ENCODE measurements at places on chromosomes 16 and 17.

DNA sequence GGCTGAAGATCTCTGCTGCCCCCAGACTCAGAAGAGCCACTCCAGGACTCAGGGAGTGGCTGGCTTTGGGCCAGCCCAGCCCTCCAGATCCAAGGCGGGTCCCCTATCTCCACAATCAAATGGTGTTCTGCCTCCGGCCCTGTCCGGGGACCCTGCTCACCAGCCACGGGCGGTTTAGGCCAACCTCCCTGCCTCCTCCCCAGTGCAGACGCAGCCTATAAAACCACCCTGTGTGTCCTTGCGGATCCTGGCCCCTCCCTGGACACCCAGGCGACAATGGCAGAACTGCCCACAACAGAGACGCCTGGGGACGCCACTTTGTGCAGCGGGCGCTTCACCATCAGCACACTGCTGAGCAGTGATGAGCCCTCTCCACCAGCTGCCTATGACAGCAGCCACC lies at the start of gene SLC12A3:
TSS of gene SLC12A3 (plus strand) at position 248 of the 400 bp plus-strand sequence. CDS start at position 277, 29 bp downstream.
- no peak for DNase-seq
- no peaks in the 10 kb centered on the region for H3K36me3 ChIP-seq
- peaks cover 9% of the 10 kb centered on the region for H3K4me1 ChIP-seq
- H3K27me3 ChIP-seq: no peaks in the 10 kb centered on the region

DNA sequence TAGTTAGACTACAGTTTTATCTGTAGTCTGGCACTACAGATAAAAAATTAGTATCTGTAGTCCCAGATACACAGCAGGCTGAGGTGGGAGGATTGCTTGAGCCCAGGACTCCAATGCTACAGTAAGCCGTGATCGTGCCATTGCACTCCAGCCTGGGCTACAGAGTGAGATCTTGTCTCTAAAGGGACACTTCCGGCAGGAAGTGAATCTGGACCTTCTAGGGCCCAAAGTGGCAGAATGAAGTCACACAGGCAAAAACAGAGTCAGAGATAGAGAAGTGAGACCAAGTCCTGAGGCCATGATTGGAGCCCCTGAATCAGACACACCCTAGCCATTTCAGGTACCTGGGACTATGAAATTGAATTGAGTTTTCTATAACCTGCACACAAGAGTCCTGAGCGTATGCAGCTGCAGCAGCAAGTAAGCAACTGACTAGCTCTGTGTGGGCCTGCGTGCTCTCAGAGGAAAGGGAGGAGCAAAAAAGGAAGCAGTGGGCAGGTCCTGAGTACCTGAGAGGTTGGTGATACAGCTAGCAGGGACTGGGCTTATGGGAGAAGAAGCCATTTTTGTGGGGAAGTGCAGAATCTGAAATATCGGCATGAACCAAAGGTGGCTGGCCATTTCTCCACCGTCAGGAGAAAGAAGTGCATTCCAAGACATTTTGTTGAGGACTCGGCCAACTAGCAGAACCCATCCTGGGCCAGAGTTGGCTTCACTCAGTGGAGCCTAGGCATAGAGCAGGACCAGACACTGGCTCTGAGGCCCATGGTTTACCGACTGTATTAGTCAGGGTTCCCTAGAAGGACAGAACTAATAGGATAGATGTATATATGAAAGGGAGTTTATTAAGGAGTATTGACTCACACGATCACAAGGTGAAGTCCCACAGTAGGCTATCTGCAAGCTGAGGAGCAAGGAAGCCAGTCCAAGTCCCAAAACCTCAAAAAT lies 27.2 kb upstream of the BRD7 start:
- H3K27me3 ChIP-seq: peaks cover 31% of the 10 kb centered on the region
- H3K4me1 ChIP-seq: no peaks in the 10 kb centered on the region
- H3K36me3 ChIP-seq: no peaks in the 10 kb centered on the region
- no peak overlapping the region for H3K4me3 ChIP-seq
- no peak for DNase-seq
- H3K27ac ChIP-seq: no peak overlapping the region

DNA sequence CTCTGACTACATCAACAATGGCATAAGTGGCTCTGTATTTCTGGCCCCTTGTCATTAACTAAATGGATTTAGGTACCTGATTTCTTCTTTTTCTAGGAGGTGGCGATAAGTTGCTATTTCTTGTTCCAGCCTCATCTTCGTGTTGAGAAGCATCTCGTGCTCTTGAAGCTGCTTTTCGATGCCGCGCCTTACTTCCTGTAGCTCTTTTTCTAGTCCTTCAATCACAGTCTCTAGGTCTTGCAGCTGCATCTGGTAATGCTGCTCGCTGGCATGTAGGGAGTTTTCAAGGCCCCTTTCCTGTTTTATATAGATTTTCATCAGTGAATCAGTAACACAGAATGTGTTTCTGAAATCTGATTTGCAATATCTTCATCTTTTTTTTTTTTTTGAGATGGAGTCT lies 5.1 kb downstream of the KRT222 start:
- no peaks in the 10 kb centered on the region for H3K36me3 ChIP-seq
- H3K27me3 ChIP-seq: peaks cover 15% of the 10 kb centered on the region
- no peak overlapping the region for H3K27ac ChIP-seq
- H3K4me1 ChIP-seq: no peaks in the 10 kb centered on the region
- no peak overlapping the region for H3K4me3 ChIP-seq

DNA sequence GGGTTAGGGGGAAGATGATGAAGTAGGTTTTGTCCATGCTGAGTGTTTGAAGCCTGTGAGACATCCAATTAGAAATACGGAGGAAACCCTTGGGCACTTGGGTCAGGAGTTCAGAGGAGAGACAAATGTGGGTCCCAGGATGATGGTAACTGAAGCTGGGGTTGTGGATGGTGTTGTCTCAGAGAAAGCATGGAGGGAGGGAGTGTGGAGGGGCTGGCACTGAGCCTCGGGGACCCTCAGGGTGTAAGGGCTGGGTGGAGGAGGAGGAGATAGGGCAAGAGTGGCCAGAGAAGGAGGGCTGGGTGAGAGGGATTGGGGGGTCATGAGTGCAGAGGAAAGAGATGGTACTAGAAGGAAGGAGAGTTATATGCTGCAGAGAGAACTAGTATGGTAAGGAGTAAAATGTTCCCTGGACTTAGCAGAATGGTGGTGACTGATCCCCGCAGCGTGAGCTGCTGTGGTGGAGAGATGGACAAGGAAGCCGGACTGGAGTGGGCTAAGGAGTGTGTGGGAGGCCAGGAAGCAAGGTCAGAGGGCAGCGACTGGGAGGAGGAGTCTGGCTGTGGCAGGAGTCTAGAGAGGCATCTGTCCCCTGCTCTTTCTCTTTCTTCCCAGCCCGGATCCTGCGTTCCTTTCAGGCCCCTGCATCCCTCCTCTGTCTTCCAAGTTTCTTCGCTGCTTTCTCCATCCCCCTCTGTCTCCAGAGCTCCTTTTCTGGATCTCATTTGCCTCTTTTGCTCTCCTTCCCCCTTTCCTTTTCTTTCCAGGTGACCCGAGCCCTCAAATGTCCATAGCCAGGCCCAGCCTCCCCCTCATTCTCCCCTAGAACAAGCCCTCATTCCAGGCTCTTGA lies 3.9 kb upstream of the COL1A1 start:
- H3K4me3 ChIP-seq: no peak overlapping the region
- H3K27ac ChIP-seq: peak overlapping the region; percentile 66
- peaks cover 93% of the 10 kb centered on the region for H3K27me3 ChIP-seq
- H3K4me1 ChIP-seq: peaks cover 48% of the 10 kb centered on the region
- DNase-seq: peak; percentile 48
